Activated CD4-positive, alpha-beta memory T cell treated with anti-CD3 and anti-CD28 coated beads for 36 hours (primary cell): ENCODE measurements at places on chromosomes 11 and 22. TPM values are rescaled to one million over a fixed set of nuclear protein-coding genes. Genes with fewer than 3 reads are reported as not detected.
A peak's percentile ranks its signal among the peaks of the same experiment; 100 is the strongest.

- DNase-seq, result no peak
Measured at GRCh38 chr11:130609121-130610035, 160.9 kb downstream of the ADAMTS15 start.

DNA sequence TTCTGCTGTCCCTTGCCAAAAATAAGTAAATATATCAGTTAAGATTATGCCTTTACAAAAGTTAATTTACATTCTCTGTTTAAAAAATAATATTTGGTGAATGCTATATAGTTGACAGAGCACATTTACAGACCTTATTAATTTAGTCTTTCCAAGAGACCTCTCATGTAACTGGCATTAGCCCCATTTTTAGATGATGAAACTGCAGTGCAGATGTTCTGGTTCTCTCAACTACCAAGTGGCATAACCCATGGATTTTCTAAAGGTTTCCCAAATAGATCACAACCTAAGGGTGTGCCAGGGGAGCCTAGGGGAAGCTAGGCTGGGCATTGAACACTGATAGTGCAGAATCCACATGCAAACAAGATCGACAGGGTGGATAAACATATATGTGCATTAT, 88.5 kb downstream of the RNF169 start:
- DNase-seq, result no peak

GRCh38 chr11:68441466-68442230, 18.9 kb upstream of the PPP6R3 start:
- no peak for DNase-seq

DNA sequence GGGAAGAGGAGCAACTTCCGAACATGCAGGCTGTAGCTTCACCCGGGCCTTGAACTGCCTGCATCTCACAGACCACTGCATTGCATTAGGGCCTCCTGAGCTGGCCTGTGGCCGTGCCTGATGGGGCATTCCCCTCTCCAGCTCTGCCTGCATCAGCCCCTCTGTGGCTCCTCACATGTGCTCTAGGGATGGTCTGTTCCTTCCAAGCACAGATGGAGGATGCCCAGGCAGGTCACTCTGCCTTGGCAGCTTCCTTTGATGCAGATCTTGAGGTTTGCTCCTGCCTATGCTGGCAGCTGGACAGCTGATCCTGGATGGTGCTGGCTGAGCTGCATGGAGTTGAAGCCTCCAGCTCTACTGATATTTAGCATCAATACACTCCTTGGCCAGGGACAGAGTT, 28.5 kb downstream of the AMPD3 start:
- DNase-seq, result no peak

DNA sequence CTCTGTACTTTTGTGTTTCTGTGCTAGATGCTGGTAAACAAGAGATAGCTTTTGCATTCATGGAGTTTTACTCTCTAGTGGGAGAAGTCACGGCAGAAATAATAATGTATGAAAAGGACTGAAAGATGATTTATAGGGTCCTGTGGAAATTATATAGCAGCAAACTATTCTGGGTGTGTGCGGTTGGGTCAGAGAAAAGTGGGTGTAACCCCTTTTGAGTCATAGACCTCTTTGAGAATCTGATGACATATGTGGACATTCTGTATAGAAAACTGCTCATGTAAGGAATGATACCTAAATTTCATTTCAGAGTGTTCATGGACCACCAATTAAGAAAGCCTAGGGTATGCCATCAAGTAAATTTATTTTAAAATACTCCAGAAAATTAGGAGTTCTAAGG, 54.4 kb downstream of the TMEM135 start:
- no peak for DNase-seq

- DNase-seq, result peak; percentile 61
Measured at GRCh38 chr11:86672007-86672621, at the start of gene ME3. TSS of gene ME3 (minus strand) at chr11:86672616.

DNA sequence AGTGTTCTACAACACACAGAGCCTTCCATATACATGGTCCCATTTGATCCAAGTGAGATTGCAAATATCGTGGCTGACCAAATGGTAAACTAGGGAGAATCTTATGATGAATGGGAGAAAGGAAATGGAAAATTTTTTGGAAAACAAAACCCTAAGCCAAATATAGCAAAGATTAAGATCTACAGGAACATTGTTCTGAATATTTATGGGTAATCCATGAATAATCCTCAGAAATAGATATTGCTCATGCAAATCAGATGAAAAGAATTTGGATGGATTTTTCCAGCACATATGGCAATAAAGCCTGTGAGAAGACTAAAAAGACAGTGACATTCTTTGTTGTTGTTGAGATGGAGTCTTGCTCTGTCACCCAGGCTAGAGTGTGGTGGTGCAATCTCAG, 21.7 kb upstream of the PRDM10 start:
- DNase-seq, result no peak

GRCh38 chr11:31915867-31916266, 104.7 kb upstream of the PAX6 start:
- no peak for DNase-seq

GRCh38 chr11:56716379-56716854, 17.5 kb downstream of the OR9G1 start:
- DNase-seq, result no peak

DNA sequence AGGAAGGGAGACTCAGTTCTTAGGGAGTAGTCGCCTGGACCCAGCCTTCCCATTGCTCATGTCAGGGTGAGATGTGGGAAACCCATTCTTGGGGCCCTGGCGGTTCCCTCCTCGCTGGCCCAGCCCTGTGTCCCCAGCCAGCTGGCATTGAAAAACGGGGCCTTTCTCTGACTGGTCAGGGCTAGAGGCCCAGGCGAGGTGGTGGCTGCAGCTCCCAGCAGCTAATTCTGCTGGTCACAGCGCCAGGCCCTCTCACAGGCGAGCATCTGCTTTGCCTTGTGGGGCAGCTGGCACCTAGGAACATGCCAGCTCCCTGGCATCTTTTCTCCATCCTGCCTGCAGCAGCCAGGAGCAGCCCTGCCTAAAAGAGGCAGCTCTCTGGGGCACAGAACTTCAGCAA, 20.1 kb downstream of the TSPAN18 start:
- no peak for DNase-seq

GRCh38 chr11:35261197-35261596, 122.2 kb downstream of the CD44 start:
- no peak for DNase-seq

GRCh38 chr11:19919050-19919561, 206.5 kb downstream of the NAV2 start:
- no peak for DNase-seq

- DNase-seq, result no peak
Measured at GRCh38 chr11:65983589-65983987, 18.4 kb downstream of the EIF1AD start.

MRGPRX2 gene
- total RNA-seq, result not detected

HMOX1 gene
- total RNA-seq, result 2.8 TPM
